ENCODE measurements at places on chromosomes 13 and 19.
A peak's percentile ranks its signal among the peaks of the same experiment; 100 is the strongest.

GRCh38 chr13:42615691-42616090 is 41.7 kb downstream of the TNFSF11 start:
- no peak for DNase-seq

DNA sequence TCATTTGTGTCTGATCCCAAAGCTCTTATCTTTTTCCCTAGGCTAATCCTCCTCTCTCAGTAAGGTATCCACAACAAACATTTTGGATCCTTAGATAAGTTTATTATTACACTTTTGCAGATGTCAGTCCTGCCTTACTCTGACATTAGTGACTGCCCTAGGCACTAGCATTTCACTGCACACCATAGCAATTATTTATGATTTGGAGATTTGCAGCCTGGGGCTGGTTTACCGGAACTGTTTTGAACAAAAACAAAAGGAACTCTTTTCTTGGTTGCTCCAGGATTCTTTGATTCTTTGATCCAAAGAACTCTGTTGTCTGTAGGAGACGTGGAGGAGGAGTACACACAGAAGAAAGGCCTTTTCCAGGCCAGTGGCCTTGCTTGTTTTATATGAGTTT is 80.4 kb downstream of the EDNRB start:
- no peak for DNase-seq

DNA sequence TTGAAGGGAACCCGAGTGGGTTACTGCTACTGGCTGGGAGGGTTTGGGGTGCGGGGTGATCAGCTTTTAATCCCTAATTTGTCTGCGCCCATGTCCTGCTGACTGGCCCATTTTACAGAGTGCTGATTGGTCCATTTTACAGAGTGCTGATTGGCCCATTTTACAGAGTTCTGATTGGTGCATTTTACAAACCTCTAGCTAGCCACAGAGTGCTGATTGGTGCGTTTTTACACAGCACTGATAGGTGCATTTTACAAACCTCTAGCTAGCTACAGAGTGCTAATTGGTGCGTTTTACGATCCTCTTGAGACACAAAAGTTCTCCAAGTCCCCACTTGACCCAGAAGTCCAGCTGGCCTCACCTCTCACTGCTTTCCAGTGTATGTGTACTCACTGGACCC is 43.2 kb downstream of the MTMR6 start:
- no peak for DNase-seq

DNA sequence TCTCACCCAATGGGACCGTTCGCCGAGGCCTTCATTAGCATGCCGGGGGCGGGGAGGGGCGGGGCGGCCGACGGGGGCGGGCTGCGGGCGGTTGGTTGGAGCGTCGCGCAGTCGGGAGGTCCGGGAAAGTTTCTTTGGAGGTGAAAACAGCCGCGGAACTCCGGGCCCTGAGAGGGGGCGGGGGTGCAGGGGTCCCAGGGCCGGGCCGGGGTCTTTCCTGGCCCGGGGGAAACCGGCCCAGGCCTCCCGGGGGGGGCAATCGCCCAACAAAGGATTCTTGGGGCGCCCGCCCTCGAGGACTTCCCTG is at the start of gene HMG20B:
Gene HMG20B, plus strand, starts transcription at position 90 of the 307 bp plus-strand sequence. CDS start 366 bp downstream, outside the sequence.
- no peak for DNase-seq

DNA sequence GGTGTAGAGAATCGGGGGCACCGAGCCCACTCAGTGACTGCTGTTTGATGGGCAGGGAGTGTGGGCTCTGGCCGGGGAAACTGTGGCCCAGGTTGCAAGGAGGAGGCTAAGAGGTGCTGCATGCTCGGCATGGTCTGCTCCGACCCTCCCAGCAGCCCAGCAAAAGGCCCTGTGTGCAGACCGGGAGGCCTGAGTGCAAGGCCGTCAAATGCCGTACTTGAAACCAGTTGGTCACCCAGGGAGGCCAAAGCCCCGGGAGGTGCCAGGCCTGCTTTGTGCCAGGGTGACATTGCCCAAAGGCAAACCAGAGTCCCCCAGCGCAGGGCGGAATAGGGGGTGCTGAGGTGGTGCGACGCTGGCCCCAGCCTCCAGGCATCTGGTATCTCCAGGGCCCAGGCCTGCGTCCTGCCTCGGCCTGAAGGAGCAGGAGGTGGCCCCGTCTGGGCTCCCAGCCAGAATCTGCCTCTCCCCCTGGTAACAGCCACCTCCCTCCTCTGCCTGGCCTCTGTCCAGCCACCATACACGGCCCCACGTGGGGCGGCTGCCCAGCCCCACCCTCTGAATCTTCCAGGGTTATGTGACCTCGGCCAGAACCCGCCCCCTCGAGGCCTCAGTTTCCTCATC is 4.0 kb downstream of the PIK3R2 start:
- DNase-seq, result peak; percentile 58

DNA sequence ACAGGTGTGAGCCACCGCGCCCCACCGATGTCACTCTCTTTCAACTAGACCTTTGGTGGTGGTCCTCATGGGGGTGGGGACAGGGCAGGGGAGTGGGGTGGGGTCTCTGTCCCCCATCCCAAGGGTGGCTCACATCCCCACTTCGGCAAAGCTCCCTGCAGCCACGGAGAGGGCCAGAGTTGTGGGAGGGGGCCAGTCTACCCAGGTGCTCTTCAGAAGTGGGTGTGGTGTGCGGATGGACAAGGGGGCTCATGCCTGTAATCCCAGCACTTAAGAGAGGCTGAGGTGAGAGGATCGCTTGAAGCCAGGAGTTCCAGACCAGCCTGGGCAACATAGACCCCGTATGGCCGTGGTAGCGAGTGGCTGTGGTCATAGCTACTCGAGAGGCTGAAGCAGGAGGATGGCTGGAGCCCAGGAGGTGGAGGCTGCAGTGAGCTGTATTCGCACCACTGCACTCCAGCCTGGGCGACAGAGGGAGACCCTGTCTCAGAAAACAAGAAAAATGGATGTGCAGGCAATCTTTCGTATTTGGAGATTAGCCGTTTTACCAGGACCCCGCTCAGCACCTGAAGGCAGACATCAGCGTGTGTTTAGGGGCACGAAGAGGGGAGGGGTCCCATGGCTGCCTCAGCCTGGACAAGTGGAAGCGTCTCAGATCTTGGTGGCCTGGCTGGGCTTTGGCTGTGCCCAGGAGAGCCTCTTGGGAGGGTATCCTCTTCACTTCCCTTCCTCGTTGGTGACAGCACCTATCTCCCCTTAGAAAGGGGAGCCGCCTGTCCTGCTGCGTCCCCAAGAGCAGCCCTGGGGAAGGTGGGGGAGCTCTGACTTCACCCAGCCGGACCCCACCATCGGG is 846 bp downstream of the TGFBR3L start:
- DNase-seq, result no peak

DNA sequence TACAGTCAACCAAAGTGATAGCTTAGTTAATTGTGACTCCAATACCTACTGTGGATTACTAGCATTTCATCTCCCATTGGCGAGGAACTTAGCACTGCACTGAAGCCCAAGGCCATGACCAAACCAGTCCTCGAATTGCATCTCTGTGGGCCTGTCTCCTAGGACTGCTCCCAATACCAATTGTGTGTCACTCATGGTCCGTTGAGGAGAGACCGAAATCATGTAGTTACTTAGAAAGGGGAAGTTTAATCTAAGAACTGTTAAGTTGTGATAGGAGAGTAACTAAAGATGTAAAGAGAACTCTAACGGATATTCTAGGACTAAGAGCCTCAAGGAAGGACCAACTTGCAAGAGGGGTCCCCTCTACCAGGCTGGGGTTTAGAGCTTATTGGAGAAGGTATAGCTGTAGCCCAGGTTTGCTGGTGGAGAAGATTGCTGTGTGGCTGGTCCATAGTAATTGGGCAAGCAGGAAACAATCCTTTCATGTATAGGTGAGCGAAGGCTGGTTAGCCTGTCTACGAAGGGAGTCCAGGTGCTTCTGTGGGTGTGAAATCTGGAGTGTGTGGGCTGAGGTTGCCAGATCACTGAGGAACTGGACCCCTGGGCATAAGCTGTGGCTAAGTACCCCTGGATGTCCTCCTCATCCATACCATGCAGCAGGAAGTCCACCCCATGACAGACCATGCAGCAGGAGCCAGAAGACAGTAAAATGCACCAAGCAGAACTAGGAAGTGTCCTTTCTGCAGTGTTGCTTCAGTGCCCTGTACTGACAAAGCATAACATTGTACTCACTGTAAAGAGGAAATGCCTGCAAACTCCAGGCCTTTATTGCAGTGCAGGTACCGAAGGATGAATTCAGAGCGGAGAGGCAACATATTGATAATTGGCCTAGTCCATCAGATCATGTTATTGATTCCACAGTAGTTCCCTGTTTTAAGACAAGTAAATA is 30.8 kb downstream of the DNAJC3 start:
- DNase-seq, result no peak

DNA sequence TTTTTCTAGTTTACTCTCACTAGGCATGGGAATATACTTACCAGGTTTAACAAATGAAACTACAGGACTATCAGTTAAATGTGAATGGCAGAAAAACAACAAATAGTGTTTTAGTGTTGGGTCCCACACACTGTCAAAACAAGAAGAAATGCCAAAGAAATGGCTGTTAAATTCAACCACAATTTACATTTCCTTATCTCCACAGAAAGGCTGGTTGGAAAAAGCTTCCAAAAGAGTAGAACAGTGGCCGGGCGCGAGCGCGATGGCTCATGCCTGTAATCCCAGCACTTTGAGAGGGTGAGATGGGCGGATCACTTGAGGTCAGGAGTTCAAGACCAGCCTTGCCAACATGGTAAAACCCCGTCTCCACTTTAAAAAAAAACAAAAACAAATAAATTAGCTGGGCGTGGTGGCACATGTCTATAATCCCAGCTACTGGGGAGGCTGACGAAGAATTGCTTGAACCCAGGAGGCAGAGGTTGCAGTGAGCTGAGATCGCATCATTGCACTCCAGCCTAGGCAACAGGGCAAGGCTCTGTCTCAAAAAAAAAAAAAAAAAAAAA is 66.5 kb downstream of the SERP2 start:
- DNase-seq, result no peak

- no peak for DNase-seq
Measured at GRCh38 chr13:74174810-74175209, 40.6 kb upstream of the KLF12 start.

- DNase-seq, result no peak
Measured at GRCh38 chr13:79791471-79792042, 310.6 kb downstream of the NDFIP2 start.

Measured in AG04450 (cell line).